NCI-H1105 treated with DMSO at 0.1 percent for 48 hours (cell line): ENCODE measurements at places on chromosomes 3 and 15.

GRCh38 chr15:98398056-98398455, 250.3 kb upstream of the IGF1R start:
- peak; percentile 43 for DNase-seq

DNA sequence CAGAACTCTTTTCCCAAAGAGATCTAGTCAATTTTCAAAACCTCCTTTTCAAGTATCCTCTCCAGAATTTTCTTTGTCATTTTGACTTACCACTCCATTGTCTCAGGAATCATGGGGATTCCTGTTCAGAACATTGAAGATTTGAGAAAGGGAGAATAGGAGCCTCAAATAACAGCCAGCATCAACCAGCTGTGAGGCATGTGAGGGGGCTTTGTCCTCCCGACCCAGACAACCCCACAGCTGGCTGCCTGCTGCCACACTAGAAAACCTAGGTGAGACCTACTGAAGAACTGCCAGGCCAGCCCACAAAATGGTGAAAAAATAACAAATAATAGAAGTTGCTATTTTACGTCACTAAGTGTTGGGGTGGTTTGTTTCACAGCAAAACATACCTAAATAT, 5.9 kb upstream of the ARHGEF26 start:
- no peak for DNase-seq

GRCh38 chr15:51244423-51244869, 94.0 kb downstream of the CYP19A1 start:
- DNase-seq = no peak

DNA sequence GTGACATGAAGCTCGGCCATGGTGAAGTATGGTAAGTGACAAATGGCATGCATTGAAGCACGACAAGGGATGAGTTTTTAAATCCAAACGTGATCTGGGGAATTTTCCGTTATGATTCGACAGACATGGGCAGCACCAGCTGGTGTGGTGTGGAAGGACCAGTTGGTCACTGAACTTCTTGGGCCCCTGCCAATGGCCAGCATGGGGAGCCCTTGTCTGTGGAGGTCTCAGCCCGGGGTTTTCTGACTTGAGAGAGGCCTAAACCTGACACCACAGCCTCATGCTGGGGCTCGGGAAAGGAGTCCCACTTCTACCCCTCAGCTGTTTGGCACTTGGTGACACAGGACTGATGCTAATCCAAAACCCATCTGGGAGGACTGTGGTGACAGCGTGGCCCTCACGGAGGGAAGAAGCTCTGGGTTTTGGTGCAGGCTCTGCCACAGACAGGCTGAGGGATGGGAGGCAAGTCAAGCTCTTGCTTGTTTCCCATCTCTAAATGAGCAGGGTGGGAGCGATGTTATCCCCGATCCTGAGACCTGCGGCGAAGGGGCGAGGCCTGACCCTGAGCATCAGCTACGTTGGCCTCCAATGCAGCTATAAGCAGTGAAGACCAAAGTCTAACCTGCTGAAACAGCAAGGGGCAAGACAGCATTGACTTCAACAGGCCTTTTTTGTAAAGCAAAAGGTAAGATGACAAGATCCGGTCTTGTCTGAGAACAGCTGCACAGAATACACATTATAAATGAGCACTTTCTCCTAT, 69.5 kb downstream of the ATP1B3 start:
- no peak for DNase-seq

- no peak for DNase-seq
These were observed 179.3 kb upstream of the MME start for GRCh38 chr3:154900816-154901215.

DNA sequence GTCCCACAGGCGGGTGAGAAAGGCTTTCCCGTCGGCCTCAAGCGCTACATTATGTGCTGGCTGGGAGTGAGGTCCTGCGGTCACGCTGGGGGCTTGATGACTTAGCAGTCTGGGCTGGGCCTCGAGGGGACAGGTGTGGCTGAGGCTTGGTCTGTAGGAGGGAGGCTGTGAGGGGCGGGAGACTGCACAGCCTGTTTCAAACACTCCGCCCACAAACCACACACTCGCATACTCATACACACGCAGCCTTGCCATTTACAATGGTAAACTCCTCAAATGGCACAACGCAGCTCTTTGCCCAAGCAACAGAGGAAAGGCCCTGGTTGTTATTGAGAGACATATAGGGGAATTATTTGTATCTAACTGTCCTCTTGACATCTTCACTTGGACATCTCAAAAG, 32.4 kb upstream of the RASGRF1 start:
- no peak for DNase-seq

DNA sequence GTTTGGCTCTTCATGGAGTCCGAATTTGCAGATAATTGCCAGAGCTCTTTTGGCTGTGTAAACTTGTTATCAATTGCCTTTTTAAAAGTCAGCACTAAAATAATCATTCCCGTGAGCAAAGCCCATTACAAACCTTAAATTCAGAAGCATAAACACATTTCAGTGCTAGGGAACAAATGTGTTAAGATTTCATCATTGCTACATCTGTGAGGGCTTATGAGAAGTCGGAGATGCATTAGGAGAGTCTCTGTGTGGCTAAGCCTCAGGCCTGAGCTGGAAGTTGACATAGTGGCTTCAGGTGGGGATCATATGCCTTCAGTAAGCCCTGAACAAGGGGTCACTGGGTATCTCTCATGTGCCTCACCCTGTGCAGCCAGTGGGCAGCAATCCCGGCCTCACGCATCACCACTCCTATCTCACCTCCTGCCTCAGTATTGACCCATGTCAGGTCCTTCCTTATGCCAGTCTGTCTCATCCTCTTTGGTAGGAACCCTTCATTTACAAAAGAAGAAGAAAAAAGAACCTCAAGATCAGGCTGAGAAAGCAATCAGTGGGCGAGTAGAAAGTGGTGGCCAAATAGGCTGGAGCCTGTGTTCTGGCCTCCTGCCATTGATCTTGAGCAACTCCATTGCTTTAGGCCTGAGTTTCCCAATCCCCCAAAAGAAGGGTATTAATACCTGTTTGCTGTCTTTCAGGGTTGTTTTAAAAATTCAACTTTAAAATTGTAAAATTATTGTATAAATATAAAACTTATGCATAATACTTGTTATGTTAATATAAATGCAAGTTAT, 233.5 kb downstream of the IL20RB start:
- no peak for DNase-seq

- no peak for DNase-seq
These were observed 218.8 kb upstream of the CTNNB1 start for GRCh38 chr3:40980467-40980866.

DNA sequence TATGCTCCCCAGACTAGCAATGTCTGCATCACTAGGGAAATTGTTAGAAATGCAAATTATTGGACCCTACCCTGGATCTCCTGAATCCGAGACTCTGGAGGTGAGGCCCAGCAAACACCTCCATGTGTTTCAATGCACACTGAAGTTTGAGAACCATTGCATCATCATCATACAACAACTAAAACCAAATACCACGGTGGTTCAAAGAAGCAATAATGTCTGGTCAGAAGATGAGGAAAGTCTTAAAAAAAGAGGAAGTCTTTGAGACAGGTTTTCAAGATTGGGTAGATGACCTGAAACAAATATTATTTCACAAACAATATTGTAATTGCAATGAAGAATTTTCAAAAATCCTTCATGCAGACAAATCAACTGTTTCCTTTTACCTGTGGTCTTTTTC, 60.3 kb upstream of the TRA2B start:
- no peak for DNase-seq

DNA sequence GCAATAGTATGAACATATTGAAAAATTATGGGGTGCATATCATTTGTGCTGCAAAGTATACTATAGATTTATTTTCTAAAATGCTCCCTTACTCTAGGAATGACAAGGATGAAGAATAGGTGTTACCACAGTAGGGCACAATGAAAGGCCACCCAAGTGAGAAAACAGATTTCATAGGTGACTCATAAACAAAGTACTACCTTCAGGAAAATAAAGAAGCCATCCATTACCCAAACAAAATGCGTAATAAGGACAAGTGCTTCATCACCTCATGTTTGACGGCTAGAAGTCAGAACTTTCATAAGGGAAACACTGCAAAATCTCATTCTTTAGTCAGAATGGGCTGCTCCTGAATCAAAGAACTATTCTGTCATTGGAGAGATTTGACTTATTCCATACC, 116.6 kb downstream of the MFSD1 start:
- no peak for DNase-seq

DNA sequence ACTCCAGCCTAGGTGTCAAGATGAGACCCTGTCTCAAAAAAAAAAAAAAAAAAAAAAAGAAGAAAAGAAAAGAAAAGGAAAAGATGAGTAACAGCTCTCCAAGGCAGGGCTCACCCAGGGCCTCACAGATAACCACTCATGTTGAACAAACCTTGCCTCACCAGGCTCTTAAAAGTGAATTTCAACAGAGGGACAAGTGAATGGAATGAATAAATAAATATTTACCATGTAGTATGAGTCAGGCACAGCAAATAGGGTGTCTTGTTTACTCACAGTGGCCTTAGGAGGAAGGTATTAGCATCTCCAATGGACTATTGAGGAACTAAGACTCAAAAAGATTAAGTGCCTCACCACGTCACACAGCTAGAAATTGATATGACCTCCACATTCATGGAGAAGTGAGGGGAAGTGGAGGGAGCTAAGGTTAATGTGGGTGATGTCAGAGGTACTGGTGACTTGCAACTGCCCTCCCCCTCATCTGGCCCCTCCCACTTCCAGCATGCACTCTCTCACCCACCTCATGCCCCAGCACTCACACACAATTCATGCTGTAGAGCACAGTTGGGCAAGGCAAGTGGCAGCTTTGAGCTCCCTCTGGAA, 255.5 kb downstream of the UACA start:
- DNase-seq = no peak

DNA sequence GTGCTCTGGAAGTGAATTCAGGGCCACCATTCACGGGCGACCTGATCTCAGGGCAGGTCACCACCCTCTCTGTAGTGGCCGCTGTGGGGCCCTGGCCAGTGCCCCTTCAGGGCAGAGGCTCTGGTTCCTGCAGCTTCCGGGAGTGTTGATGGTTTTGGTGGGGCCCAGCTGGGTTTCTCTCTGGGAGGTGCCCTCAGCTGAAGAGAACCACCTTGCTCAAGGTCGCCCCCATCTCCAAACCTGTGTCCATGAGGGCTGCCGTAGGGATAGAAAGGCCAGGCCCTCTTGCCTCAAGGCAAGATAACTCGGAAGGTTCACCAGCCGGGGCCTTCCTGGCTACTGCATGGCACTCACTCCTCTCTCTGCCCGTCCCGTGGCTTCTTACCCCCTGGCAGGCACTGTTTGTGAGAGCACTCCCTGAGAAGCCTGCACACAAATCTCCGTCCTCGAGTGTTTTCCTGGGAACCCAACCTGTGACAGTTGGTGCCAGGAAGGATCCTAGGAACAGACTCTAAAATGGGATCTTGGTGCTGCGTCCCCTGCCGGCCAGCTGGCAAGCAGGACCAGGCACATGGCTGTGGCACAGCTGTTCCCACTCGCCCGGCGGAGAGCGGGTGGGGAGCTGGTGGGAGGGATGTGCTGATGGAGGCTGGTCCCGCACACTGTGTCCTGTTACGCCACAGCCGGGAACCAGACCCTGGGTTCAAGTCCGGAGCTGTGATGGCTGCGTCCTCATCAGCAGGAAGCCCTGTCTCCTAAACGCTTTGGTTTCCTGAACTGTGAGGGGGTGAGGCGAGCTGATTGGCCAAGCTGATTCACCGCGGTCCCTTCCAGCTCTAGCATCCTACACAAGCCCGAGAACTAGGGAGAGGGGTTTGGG, 23.2 kb upstream of the PIGZ start:
- DNase-seq = no peak

DNA sequence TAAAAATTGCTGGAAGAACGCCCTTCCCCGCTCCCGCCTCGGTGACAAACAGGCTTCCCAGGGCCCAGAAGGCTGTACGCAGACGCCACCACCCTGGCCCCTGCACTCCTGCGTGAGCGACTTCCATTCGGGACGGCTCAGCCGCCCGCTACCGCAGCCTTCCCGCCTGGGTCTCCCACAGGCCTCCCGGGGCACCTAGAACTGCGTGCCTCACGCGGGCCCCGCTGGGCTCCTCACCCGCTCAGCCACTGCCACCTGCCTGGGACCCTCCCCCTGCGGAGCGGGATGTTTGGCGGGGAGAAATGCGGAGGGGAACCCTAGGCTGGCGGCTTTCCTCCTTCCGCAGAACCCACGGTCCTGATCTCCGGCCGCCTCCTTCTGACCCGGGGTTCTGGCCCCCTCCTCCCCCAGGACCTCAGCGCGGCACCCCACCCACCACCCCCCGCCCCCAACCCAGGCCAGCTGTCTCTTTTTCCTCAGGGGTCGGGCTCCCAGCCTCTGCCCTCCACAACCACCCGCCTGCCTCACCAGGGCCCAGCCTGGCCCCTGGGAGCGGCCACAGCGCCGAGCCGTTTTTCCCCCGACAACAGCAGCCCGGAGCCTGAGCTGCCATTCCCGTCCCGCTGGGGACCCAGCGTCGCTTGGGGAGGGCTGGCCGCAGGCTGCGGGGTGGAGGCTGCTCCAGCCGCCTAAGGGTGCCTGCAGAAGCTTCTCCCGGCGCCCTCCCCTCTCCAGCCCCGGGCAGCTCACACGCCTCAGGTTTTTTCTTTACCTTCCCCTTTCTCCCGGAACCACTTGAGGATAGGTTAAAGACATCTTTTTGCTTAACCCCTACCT, 27.6 kb upstream of the RAB7A start:
- no peak for DNase-seq

GRCh38 chr3:134544316-134544715, 58.5 kb downstream of the CEP63 start:
- DNase-seq = no peak

GRCh38 chr3:31284776-31285175, 247.9 kb upstream of the STT3B start:
- DNase-seq = no peak

DNA sequence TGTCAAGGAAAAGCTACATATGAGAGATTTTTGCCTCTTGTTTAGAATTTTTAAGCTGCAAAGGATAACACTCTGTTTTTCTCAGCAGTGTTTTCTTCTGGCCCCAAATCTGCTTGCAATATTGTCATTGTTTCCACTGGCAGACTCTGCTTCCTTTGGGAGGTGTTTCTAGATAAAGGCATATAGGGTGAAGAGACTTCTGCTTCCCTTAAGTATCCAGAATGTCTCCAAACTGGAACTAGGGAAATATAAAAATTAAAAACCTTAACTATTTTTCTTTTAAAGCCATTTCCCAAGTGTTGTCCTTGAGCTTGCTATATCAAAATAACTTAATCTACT, 225.8 kb downstream of the CGGBP1 start:
- DNase-seq = no peak

DNA sequence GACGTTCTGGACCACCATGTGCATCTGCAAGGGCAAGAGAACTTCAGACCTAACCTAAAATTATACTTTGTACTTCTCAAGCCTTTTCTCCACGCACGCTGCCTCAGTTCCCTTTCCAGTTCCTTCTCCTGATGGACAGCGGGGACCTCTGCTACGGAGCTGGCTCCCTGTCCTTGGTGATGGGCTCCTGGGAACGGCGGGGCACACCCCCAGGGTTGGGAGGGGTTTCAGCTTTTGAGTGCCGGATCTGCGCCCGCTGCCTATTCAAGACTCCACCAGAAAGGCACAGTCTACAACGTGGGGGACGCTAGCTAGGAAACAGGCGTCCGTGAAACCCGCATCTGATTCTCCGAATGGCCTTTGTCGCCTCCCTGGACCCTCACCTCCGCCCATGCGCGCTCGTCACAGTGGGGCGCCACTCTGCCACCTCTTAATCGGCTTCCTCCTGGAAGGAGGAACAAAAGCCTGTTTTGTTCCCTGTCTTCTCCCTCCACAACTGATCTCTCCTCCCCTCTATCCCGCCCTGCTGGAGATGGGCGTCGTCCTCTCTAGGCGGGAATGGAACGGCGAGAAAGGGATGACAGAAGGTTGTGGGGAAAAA, 2.2 kb downstream of the GPR149 start:
- DNase-seq = peak; percentile 68

GRCh38 chr15:66019368-66019767, 150.1 kb downstream of the RAB11A start:
- no peak for DNase-seq

- DNase-seq = no peak
These were observed 1.4 kb downstream of the PPM1L start for GRCh38 chr3:160757233-160758106.
